ENCODE measurements at places on chromosomes 1 and 21. TPM values are rescaled to one million over a fixed set of nuclear protein-coding genes. Genes with fewer than 3 reads are reported as not detected.

HS2ST1 gene
- 11.4 TPM for polyA plus RNA-seq

ITLN2 gene
- 9.0 TPM for polyA plus RNA-seq

ADORA1 gene
- polyA plus RNA-seq: 0.81 TPM

DRAXIN gene
- polyA plus RNA-seq: 0.04 TPM

TSTD1 gene
- 187 TPM for polyA plus RNA-seq

LCE1F gene
- not detected for polyA plus RNA-seq

RAB42 gene
- polyA plus RNA-seq: 3.1 TPM

ANKRD45 gene
- polyA plus RNA-seq: 2.3 TPM

FCMR gene
- 3.6 TPM for polyA plus RNA-seq

CFAP74 gene
- 3.2 TPM for polyA plus RNA-seq

NTMT2 gene
- not detected for polyA plus RNA-seq

CLDN17 gene
- not detected for polyA plus RNA-seq

CATSPERE gene
- 0.87 TPM for polyA plus RNA-seq

RHOU gene
- 21.1 TPM for polyA plus RNA-seq

FMO5 gene
- 36.4 TPM for polyA plus RNA-seq

GJA4 gene
- polyA plus RNA-seq: 16.1 TPM

MYOG gene
- not detected for polyA plus RNA-seq

C1QC gene
- 335 TPM for polyA plus RNA-seq

HEYL gene
- polyA plus RNA-seq: 7.6 TPM

DDX59 gene
- 17.3 TPM for polyA plus RNA-seq

RGS18 gene
- 1.4 TPM for polyA plus RNA-seq

SNAP47 gene
- 10.6 TPM for polyA plus RNA-seq

LUZP1 gene
- 9.1 TPM for polyA plus RNA-seq

OR14K1 gene
- not detected for polyA plus RNA-seq

DHRS3 gene
- 56.7 TPM for polyA plus RNA-seq

SFN gene
- polyA plus RNA-seq: 99.4 TPM

ZFYVE9 gene
- polyA plus RNA-seq: 3.3 TPM

CRABP2 gene
- polyA plus RNA-seq: 1.3 TPM

PIK3CD gene
- polyA plus RNA-seq: 29.6 TPM

KCNJ9 gene
- polyA plus RNA-seq: not detected
